Progenitor cell of endocrine pancreas (in vitro differentiated cells): ENCODE measurements at places on chromosomes 16 and 17. TPM values are rescaled to one million over a fixed set of nuclear protein-coding genes. Genes with fewer than 3 reads are reported as not detected.

GRCh38 chr16:88318521-88318920 is 64.2 kb upstream of the ZNF469 start:
- peaks cover 9% of the 10 kb centered on the region for H3K27me3 ChIP-seq
- no peak overlapping the region for H3K27ac ChIP-seq
- no peaks in the 10 kb centered on the region for H3K36me3 ChIP-seq
- DNase-seq, result no peak
- H3K4me3 ChIP-seq, result no peak overlapping the region
- H3K4me1 ChIP-seq, result peaks cover 2% of the 10 kb centered on the region

- no peaks in the 10 kb centered on the region for H3K4me1 ChIP-seq
- peaks cover 9% of the 10 kb centered on the region for H3K27me3 ChIP-seq
- DNase-seq, result no peak
- no peaks in the 10 kb centered on the region for H3K36me3 ChIP-seq
- no peak overlapping the region for H3K27ac ChIP-seq
- H3K4me3 ChIP-seq, result no peak overlapping the region
Measured at GRCh38 chr17:73371285-73371684, 59.5 kb upstream of the CDC42EP4 start.

- no peak overlapping the region for H3K27ac ChIP-seq
- DNase-seq, result no peak
- peaks cover 12% of the 10 kb centered on the region for H3K4me1 ChIP-seq
- H3K4me3 ChIP-seq, result no peak overlapping the region
Measured at GRCh38 chr17:62702746-62703260, 75.3 kb downstream of the MRC2 start.

Gene ARL5C
- not detected in 2 replicates for total RNA-seq
